Activated CD4-positive, alpha-beta T cell treated with anti-CD3 and anti-CD28 coated beads for 36 hours (primary cell): ENCODE measurements at places on chromosomes 1 and 21. TPM values are rescaled to one million over a fixed set of nuclear protein-coding genes. Genes with fewer than 3 reads are reported as not detected.
A peak's percentile ranks its signal among the peaks of the same experiment; 100 is the strongest.

DNA sequence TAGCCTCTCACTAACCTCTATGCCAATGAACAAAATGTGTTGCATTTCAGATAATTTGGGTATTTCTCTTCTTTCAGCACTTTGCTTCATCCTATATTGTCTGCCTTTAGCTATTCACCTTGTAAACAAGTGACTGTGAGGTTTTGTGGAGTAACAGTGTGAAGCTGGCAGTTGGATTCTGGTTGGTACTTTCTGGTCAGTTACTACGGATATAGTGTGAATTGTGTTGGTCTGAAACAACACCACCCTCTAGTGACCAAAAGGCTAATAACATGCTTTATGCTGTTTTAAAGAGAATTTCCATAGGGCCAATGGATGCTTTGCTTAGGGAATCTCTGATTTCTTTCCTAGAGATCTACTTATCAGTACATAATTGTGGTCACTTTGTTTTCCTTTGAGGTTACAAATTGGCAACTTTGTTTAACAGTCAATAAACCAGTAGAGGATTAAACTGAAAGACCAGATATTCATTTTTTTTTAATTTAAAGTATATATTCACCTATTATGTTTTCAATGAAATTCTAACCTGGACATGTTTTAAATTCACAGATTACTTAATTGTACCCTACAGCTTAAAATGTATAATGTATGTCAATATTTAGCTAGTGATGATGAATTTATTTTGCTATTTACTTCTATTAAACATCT lies 2.5 kb upstream of the PTGER3 start:
- no peaks in the 10 kb centered on the region for H3K36me3 ChIP-seq
- DNase-seq = no peak
- no peak overlapping the region for H3K4me3 ChIP-seq
- H3K27ac ChIP-seq = no peak overlapping the region
- H3K4me1 ChIP-seq = peaks cover 19% of the 10 kb centered on the region

Gene CYP4X1
- not detected for total RNA-seq

GRCh38 chr1:26471498-26472319 lies 531 bp upstream of the HMGN2 start:
- peak overlapping the region; percentile 91 for H3K4me3 ChIP-seq
- peak overlapping the region; percentile 98 for H3K27ac ChIP-seq
- peaks cover 43% of the 10 kb centered on the region for H3K36me3 ChIP-seq
- DNase-seq = peak; percentile 69

Gene ACP6
- total RNA-seq = 11.7 TPM

GRCh38 chr21:46618738-46619379 lies 14.0 kb upstream of the S100B start:
- no peaks in the 10 kb centered on the region for H3K27me3 ChIP-seq
- peaks cover 40% of the 10 kb centered on the region for H3K4me1 ChIP-seq
- no peak overlapping the region for H3K27ac ChIP-seq
- H3K36me3 ChIP-seq = peaks cover 2% of the 10 kb centered on the region
- DNase-seq = no peak
- no peak overlapping the region for H3K4me3 ChIP-seq

Gene GPR25
- total RNA-seq = not detected

DNA sequence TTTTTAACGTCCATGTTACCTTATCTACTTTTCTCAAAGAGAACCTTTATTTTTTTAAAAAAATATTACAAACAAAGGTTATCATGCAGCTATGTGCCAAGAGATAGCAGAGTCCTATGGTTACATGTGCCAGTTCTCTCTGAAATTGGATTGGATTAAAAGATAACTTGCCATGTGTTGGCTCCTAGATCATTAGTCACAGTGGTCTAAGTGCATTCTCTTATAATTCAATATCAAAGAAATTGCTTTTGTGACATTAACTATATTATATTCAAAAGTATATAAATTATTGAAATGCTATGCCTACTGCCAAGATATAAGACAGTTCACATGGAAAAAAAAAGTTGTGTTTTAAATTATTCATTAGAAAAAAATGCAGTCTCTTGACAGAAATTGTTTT lies 494.2 kb downstream of the NEGR1 start:
- H3K27me3 ChIP-seq = no peaks in the 10 kb centered on the region
- no peaks in the 10 kb centered on the region for H3K36me3 ChIP-seq
- DNase-seq = no peak

- H3K36me3 ChIP-seq = no peaks in the 10 kb centered on the region
- no peak overlapping the region for H3K4me3 ChIP-seq
- no peaks in the 10 kb centered on the region for H3K4me1 ChIP-seq
- no peak overlapping the region for H3K27ac ChIP-seq
- DNase-seq = no peak
These were observed 86.4 kb upstream of the F3 start for GRCh38 chr1:94627771-94628498.

Gene CORT
- total RNA-seq = 0.16 TPM

Gene CHI3L2
- total RNA-seq = 12.7 TPM

Gene FALEC
- total RNA-seq = not detected

GRCh38 chr1:228752258-228752657 lies 17.0 kb downstream of the RHOU start:
- no peaks in the 10 kb centered on the region for H3K36me3 ChIP-seq
- peaks cover 22% of the 10 kb centered on the region for H3K27me3 ChIP-seq
- no peak for DNase-seq
- no peak overlapping the region for H3K27ac ChIP-seq

Gene KPNA6
- total RNA-seq = 78.3 TPM

GRCh38 chr1:27646676-27647075 lies 11.7 kb upstream of the FGR start:
- no peaks in the 10 kb centered on the region for H3K36me3 ChIP-seq
- no peak overlapping the region for H3K4me3 ChIP-seq
- H3K4me1 ChIP-seq = peaks cover 24% of the 10 kb centered on the region
- DNase-seq = no peak
- H3K27me3 ChIP-seq = no peaks in the 10 kb centered on the region
- H3K27ac ChIP-seq = no peak overlapping the region

Gene CFAP107
- total RNA-seq = not detected

Gene DTL
- total RNA-seq = 114 TPM

GRCh38 chr1:44620072-44620471 lies 54.2 kb downstream of the TMEM53 start:
- DNase-seq = no peak
- no peaks in the 10 kb centered on the region for H3K27me3 ChIP-seq
- no peaks in the 10 kb centered on the region for H3K36me3 ChIP-seq

Gene EPS8L3
- total RNA-seq = not detected

- no peak for DNase-seq
- peaks cover 6% of the 10 kb centered on the region for H3K27me3 ChIP-seq
- no peak overlapping the region for H3K4me3 ChIP-seq
- H3K4me1 ChIP-seq = no peaks in the 10 kb centered on the region
These were observed 140.1 kb downstream of the HMCN1 start for GRCh38 chr1:185874246-185874645.

Gene RCSD1
- total RNA-seq = 62.0 TPM

- H3K4me1 ChIP-seq = no peaks in the 10 kb centered on the region
- H3K36me3 ChIP-seq = no peaks in the 10 kb centered on the region
- peaks cover 16% of the 10 kb centered on the region for H3K27me3 ChIP-seq
- no peak for DNase-seq
- no peak overlapping the region for H3K4me3 ChIP-seq
These were observed 137.4 kb downstream of the KAZN start for GRCh38 chr1:14735841-14736240.

GRCh38 chr1:180230791-180231505 lies 884 bp downstream of the LHX4 start:
- peak; percentile 29 for DNase-seq
- no peak overlapping the region for H3K27ac ChIP-seq
- no peaks in the 10 kb centered on the region for H3K36me3 ChIP-seq

- peaks cover 10% of the 10 kb centered on the region for H3K4me1 ChIP-seq
- no peak overlapping the region for H3K27ac ChIP-seq
- peak; percentile 62 for DNase-seq
- H3K27me3 ChIP-seq = peaks cover 15% of the 10 kb centered on the region
- H3K4me3 ChIP-seq = no peak overlapping the region
These were observed 3.4 kb upstream of the KRTAP10-5 start for GRCh38 chr21:44583800-44584147.

Gene GUCA2B
- not detected for total RNA-seq

DNA sequence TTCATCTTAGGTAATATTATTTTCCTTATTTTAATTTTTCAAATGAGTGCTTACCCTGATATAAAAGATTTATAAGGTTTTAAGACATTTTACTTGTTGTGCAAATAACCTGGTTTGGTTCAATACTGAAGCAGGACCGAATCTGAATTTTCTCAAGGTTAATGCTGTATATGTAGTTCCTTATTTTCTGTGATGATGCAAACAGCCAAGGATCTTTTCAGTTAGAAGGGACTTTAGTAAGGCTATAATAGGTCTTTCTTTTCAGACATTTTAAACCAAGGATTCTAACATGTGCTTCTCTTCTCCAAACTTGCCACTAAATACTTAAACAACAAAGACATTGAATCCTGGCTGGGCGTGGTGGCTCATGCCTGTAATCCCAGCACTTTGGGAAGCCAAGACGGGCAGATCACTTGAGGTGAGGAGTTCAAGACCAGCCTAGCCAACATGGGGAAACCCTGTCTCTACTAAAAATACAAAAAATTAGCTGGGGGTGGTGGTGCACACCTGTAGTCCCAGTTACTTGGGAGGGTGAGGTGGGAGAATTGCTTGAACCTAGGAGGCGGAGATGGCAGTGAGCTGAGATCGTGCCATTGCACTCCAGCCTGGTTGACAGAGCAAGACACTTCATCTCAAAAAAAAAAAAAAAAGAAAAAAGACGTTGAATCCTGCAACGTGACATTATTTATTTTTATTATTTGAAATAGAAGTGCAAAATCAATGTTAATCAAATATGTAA lies 3.2 kb upstream of the ARPC5 start:
- H3K27me3 ChIP-seq = no peaks in the 10 kb centered on the region
- H3K27ac ChIP-seq = no peak overlapping the region
- DNase-seq = no peak
- peaks cover 2% of the 10 kb centered on the region for H3K36me3 ChIP-seq

GRCh38 chr1:101745551-101746270 lies 251.0 kb downstream of the OLFM3 start:
- DNase-seq = no peak
- no peak overlapping the region for H3K4me3 ChIP-seq
- H3K27ac ChIP-seq = no peak overlapping the region
- no peaks in the 10 kb centered on the region for H3K27me3 ChIP-seq
- no peaks in the 10 kb centered on the region for H3K36me3 ChIP-seq

Gene SH2D2A
- 211 TPM for total RNA-seq

DNA sequence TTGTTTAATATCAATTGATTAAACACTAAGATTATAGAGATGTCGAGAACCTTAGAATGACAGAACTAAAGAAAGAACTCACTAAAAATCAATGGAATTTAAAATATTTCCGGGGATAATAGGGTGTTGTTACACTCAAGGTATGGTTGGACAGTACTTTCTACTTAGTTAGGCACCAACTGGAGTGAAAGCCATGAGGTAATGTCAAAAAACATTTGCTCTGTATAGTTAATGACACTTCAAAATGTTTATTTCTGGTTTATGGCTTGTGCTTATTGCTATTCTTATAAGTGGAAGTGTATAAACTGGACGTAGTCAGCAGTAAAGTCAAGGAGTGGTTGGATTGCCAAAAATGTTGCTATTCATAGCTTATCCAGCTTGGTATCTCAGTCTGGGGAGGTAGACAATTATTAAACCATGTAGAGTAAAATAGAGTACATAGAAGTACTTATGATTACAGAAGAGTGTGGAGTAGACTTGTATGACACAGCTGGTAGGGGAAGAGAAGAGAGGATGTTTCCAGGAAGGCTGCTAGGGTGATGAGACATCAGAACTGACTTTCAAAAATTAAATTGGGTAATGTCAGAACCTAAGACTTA lies 56.5 kb upstream of the BMP8A start:
- no peak overlapping the region for H3K27ac ChIP-seq
- DNase-seq = no peak

DNA sequence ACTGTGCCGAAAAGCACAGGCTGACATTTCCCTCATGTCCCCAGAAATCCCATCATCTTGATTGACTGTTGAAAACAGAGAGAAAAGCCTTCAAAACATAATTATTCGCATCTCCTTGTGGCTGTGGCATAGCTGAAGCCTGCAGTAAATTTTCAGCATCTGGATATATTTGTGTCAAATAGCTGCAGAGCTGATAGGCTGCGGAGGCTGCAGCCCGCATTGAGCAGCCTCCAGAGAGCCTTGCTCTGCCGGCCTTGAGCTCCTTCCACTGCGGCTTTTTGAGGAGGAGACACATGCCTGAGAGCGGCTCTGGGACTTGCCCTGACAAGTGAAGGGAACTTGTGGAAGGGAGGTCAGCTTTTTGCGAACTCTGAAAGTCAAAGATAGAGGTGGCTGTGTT lies 144.7 kb downstream of the RYR2 start:
- H3K4me1 ChIP-seq = no peaks in the 10 kb centered on the region
- H3K36me3 ChIP-seq = no peaks in the 10 kb centered on the region
- DNase-seq = no peak
- H3K27me3 ChIP-seq = no peaks in the 10 kb centered on the region
